ENCODE measurements at places on chromosomes 5 and 9.

GRCh38 chr5:113219695-113220094 is 215.1 kb downstream of the TSSK1B start:
- DNase-seq: no peak

GRCh38 chr5:91038180-91038808 is 344.8 kb downstream of the ARRDC3 start:
- DNase-seq: no peak

GRCh38 chr5:79297661-79298060 is 61.7 kb downstream of the JMY start:
- no peak for DNase-seq

DNA sequence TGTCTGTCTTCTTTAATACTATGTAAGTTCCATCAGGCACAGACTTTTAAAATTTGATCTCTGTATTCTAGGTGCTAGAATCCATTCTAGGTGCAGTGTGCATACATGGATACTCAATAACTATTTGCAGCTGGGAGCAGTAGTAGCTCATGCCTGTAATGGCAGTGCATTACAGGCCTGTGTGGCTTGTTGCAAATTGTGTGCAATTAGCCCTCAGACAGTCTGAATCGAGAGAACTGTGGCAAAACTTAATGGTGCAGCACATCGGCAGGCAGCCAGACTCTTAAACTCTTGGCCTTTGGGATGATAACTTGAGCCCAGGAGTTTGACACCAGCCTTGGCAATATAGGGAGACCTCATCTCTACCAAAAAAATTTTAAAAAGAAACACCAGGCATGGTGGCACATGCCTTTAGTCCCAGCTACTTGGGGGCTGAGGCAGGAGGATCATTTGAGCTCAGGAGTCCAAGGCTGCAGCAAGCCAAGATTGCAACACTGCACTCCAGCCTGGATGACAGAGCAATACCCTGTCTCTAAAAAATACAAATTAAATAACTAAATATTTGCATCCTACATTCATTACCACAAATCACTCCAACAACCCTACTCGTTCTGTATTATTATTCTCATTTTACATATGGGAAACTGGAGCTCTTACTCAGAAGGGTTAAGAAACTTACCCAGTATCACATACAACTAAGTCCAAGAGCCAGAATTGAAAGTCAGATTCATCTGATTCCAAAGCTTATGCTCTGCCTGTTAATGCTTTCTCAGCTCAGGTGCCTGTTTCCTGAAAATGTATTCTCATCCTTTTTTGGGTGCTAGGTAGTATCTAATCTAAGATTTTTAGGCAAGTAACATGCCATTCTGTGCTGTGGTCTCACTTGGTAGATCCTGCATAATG is 30.1 kb downstream of the PRKACG start:
- DNase-seq: no peak

DNA sequence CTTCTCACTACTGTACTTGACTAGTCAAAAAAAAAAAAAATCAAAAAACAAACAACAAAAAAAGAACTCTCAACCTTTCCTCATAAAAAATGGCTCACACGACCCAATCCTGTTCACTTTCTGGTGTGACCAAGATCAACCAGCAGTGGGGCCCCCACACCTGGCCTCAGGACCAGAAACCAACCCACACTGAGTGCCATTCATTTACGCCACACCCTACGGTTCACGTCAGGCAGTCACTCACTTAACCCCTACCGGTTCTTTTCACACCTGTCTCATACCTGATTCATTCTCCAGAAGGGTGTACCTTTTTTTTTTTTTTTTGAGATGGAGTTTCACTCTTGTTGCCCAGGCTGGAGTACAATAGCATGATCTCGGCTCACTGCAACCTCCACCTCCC is 5.7 kb downstream of the SUSD1 start:
- no peak for DNase-seq

GRCh38 chr5:76175051-76175666 is 92.0 kb downstream of the SV2C start:
- DNase-seq: peak; percentile 42

GRCh38 chr5:129096382-129096991 is 1.9 kb downstream of the ISOC1 start:
- no peak for DNase-seq

- no peak for DNase-seq
These were observed 30.4 kb downstream of the RANBP17 start for GRCh38 chr5:170892196-170892595.

GRCh38 chr5:156934450-156935211 is 28.4 kb downstream of the TIMD4 start:
- no peak for DNase-seq

DNA sequence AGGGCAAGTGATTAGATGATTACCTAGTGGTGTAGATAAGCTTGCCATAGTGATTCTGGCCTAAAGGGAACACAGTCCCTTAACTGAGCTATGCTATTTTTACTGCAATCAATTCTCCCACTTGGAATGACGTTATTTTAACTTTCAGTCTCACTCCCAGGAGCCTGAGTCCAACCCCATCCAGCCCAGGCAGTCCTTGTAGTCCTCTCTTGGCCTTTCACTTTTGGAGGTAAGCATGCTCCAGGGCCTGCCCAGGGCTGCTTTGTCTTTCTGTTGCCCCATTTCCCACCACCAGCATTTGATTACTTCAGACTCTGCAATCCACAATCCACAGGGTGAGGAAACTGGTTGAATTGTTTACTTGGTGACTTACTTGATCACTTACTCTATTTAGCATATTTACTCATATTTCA is 233.0 kb downstream of the CD180 start:
- DNase-seq: peak; percentile 7

DNA sequence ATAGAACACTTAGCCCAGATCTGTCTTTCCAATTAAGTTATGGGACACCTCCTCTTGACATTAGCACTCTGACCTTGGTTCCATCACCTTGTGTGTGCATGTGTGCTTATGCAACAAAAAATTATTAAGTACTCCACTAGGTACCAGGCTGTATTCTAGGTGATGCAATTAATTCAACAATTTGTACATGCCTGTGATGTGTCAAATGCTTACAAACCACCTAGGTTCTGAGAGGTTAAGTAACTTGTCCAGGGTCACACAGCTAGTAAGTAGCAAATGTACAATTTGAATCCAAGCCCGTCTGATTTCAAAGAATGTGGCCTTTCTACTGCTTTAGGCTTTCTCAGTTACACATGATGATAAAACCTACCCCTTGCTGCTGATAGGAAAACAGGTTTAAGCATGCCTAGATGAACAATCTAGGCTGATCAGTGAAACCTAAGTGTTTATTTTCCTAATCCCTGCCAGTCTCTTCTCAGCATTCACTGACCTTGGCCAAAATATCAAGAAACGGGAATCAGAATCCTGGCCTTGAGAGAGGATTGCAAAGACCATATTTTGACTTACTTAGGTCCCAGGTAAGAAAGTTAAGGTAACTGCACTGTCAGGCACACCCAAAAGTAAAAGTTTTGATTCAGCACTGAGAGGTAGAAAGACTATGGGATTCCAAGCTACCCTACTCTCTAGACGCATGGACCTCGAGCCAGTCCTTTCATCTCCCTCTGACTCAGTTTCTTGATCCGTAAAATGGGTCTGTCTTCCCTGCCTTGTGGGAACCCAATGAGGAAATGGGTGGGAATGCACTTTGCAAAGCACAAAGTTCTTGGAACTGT is 1.0 kb downstream of the TBC1D2 start:
- DNase-seq: no peak

GRCh38 chr5:173812811-173813550 is 75.2 kb upstream of the CPEB4 start:
- DNase-seq: no peak

- no peak for DNase-seq
These were observed 687.9 kb upstream of the RGMB start for GRCh38 chr5:98085593-98085992.

DNA sequence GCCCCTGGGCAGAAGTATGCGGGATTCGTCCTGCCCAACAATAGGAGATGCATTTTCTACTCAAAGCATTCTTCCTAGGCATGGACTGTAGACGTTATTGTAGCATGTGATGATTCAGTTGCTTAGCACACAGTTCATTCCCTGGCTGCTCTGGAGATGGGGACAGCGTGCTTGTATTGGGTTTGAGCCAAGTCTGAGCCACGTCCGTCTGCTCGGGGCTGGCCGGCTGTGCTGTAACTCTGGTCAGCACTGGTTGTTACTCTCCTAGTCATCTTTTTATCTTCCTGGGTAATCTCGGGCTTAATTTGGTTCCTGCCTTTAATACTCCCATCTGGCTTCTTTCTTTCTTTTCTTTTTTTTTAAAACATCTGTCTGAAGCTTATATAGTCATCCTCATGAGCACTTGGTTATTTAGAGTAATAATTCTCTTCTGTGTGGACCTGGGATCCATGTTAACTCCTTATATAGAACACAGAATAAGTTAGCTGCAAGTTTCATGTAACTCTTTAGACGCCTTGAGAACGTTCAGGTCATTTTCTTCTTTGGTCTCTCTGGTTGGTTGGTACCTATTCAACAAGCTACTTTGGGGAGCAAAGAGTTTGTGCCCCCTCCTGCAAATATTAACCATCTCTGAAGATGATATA is 118.8 kb upstream of the RPS23 start:
- DNase-seq: peak; percentile 99

- DNase-seq: no peak
These were observed 417.1 kb downstream of the KDM4C start for GRCh38 chr9:7174884-7175283.

- no peak for DNase-seq
These were observed 71.8 kb downstream of the ZNF618 start for GRCh38 chr9:113947941-113948340.

DNA sequence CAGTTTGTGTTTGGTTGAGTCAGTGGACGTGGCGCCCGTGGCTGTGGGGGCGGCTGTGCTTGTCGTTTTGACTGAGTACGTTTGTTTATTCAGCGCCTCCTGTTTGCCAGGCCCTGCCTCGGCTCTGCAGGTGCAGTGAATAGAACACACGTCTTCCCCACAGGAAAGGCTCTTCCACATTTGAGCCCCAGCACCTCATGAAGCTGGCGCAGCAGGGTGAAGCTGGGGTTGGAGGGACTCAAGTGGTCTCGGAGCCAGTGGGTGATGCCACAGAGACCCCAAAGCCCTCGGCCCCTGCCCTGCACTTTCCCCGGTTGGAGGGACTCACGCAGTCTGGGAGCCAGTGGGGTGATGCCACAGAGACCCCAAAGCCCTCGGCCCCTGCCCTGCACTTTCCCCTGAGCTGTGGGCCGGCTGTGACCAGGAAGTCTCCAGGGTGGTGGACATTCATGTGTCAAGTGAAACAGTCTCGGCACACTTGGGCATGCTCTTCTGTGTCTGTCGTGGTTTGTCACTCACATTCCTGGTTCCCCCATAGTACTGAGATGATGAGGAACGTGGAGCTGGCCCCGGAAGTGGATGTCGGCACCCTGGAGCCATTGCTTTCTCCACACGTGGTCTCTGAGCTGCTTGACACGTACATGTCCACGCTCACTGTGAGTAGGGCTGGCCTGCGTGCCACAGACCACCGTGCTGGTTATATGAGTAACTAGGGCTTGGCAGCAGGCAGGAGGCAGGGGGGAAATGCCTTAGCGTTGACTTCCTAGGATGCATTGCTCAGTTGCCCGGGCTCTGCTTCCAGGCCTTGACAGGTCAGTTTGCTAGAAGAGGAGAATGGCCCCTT is 13.6 kb downstream of the EXOC3 start:
- DNase-seq: no peak

GRCh38 chr5:172005708-172006320 is 624 bp downstream of the FBXW11 start:
- no peak for DNase-seq

- DNase-seq: peak; percentile 35
These were observed 101.9 kb downstream of the ADAMTS2 start for GRCh38 chr5:179243333-179243732.

GRCh38 chr5:14775857-14776256 is 95.7 kb downstream of the ANKH start:
- peak; percentile 94 for DNase-seq

DNA sequence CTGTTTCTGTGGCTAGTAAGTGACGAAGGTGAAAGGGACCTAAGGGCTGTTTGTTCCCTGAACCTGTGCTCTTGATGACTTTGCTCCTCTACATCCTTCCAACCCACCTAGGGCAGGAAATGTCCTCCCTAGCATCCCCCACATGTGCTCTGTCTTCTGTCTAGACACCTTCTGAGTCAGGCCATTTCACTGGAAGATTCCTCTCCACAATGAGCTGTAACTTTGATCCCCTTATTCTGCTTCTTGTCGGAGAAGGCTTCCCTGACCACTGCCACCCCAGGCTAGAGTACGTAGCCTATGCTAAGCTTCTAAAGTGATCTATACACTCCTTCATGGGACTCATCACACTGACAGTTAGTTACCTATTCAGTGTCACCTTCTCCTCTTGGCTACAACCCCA is 21.7 kb downstream of the SPAAR start:
- DNase-seq: no peak

All from RPMI7951 (cell line).